Renal cortex interstitium (tissue), 15 donors: ENCODE measurements at places on chromosomes 13 and 19.

GRCh38 chr19:33620611-33621010 lies 1.1 kb upstream of the CHST8 start:
- no peak for DNase-seq

DNA sequence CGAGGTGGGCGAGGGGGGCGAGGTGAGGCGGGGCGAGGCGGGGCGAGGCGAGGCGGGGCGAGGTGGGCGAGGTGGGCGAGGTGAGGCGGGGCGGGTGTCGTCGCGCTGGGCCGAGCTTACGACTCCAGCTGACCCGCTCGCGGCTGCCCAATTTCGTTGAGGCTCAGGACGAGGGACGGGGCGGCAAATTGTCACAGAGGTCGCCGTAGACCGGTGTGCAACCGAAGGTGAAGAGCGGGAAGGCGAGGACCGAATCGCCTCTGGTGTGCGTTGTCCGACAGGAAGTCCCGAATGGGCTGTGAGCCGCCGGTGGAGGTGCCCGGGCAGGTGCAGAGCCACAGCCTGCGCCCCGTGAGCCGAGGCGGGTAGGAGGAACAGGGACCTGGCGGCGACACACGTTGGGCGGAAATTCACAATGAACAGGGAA lies at the start of gene LACC1:
Gene LACC1, plus strand, starts transcription at position 150 of the 427 bp plus-strand sequence. CDS start 1,082 bp downstream, outside the sequence.
- DNase-seq: peak; percentile 20

DNA sequence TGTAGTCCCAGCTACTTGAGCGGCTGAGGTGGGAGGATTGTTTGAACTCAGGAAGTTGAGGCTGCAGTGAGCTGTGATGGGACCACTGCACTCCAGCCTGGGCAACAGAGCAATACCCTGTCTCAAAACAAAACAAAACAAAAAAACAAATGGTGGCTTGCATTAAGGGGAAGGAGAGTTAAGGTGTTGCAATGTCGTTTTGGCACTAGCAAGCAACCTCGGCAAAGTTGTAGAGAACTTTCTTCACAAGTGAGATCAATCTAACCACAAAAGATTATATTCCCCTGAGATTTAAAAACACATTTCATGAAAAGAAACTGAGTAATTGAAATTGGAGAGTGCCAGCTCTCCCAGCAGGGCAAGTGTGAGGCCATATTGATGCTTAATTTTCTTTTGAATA lies 153.7 kb downstream of the KLF5 start:
- DNase-seq: no peak

DNA sequence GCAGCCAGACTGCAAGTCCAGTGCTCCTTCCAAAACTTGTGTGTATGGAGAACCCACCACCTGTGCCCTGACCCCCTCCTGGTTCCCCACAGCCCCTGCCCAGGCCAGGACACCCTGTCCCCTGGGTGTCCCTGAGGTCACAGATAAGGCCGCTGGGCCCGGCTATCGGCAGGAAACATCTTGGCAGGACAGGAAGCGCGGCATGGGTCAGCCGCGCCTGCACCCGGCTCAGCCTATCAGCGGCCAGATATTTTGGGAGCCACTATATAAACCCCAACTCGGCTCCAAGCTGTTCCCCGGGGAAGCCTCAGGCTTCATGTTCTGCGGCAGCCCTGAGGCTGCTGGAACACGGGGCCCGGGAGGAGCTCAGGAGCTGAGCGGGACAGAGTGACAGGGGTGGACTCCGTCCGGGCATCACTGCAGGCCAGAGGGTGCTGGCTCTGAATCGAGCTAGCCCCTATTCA lies 60.8 kb downstream of the AP1M1 start:
- no peak for DNase-seq

GRCh38 chr19:46303691-46304397 lies 7.0 kb downstream of the HIF3A start:
- DNase-seq: peak; percentile 65

GRCh38 chr19:48444129-48444935 lies 1.5 kb upstream of the GRWD1 start:
- DNase-seq: no peak

- no peak for DNase-seq
Observed at GRCh38 chr13:113332615-113333014, 31.3 kb downstream of the GRTP1 start.

- DNase-seq: no peak
Observed at GRCh38 chr13:41611385-41611784, 154.0 kb downstream of the RGCC start.

GRCh38 chr13:99307648-99308339 lies 595 bp upstream of the GPR183 start:
- no peak for DNase-seq

- no peak for DNase-seq
Observed at GRCh38 chr13:70908795-70909194, 800.5 kb upstream of the KLHL1 start.

GRCh38 chr13:110520431-110521295 lies 40.9 kb downstream of the RAB20 start:
- no peak for DNase-seq

- DNase-seq: no peak
Observed at GRCh38 chr19:10891405-10892086, 20.2 kb downstream of the CARM1 start.

DNA sequence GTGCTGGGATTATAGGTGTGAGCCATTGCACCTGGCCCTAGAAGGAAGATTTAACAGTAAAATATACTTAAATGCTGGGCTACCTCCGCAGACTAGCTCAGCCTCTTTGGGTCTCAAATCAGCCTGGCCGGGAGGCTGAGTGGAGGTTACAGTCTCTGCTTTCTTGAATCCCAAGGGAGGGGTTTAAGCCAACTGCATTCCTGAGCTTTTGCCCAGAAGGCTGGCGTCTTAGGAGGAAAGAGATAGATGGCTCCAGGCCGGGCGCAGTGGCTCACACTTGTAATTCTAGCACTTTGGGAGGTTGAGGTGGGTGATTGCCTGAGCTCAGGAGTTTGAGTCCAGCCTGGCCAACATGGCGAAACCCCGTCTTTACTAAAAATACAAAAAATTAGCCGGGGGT lies 623 bp upstream of the C5AR1 start:
- DNase-seq: no peak

DNA sequence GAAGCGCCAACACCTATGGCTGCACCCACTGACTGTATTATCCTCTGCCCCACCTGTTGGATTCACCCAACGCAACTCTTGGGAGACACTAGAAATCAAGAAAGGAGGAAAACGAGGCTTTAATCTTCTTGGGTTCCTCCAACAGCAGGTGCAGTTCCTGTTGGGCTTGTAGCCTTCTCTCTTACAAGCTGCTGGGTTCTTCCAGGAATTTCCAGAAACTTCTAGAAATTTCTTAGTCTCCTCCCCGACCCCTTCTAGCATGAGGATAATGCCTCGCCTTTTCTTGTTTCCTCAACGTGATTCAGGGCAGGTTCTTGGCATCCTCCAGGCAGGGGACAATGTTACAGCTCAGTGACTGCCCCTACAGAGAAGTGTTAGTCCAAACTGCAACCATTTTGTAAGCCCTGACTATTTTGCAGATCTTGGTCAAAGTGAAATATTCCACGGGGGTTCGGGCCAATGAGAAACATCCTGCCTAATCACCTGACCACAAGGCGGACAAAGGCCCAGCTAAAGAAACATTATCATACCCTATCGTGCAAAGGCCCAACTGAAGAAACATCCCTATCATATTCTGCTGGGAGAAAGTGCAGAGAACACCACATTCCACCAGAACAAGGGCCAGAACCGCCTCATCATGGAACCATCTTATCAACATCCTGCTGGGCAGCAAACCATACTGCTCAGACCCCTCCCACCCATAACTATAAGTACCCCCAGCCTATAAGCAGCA lies 614 bp upstream of the PNMA8A start:
- DNase-seq: no peak

DNA sequence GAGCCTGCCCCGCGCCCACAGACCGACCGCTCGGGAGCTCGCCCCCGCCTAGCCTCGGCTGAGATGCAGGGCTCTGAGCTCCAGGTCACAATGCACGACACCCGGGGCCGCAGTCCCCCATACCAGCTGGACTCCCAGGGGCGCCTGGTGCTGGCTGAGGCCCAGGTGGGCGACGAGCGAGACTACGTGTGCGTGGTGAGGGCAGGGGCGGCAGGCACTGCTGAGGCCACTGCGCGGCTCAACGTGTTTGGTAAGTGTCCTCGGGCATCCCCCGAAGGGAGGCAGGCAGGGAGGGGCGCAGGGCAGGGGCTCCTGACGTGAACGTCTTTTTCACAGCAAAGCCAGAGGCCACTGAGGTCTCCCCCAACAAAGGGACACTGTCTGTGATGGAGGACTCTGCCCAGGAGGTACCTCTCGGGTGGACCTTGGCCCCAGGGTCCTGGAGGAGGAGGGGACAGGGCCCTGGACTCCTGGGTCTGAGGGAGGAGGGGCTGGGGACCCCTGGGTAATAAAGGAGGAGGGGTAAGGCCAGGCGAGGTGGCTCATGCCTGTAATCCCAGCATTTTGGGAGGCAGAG lies 3.3 kb downstream of the BCAM start:
- no peak for DNase-seq

GRCh38 chr13:72716776-72717175 lies 10.7 kb downstream of the MZT1 start:
- DNase-seq: no peak

GRCh38 chr19:48445256-48445605 lies 552 bp upstream of the GRWD1 start:
- DNase-seq: peak; percentile 56

GRCh38 chr13:49221590-49221965 lies 1.4 kb downstream of the MLNR start:
- no peak for DNase-seq

GRCh38 chr19:1774989-1775772 lies 21.9 kb downstream of the ONECUT3 start:
- no peak for DNase-seq

GRCh38 chr13:111060237-111060919 lies 54.7 kb upstream of the ARHGEF7 start:
- DNase-seq: no peak

- no peak for DNase-seq
Observed at GRCh38 chr13:104008075-104008474, 941.9 kb upstream of the SLC10A2 start.

- no peak for DNase-seq
Observed at GRCh38 chr19:40360020-40360707, 11.7 kb downstream of the PLD3 start.

DNA sequence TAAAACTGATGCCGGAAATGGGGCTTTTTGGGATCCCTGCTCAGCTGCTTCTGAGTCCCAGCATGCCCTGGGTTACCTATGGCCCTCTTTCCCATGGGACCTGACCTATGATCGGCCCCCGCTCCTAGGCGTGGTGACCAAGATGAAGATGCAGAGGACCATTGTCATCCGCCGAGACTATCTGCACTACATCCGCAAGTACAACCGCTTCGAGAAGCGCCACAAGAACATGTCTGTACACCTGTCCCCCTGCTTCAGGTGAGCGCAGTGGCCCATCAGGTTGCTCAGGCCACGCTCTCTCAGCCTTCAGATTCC lies 1.5 kb downstream of the RPS11 start:
- no peak for DNase-seq
